ENCODE measurements at places on chromosomes 5 and 9. TPM values are rescaled to one million over a fixed set of nuclear protein-coding genes. Genes with fewer than 3 reads are reported as not detected.

GRCh38 chr5:169302491-169303118 is 1.7 kb upstream of the SLIT3 start:
- DNase-seq: peak; percentile 2

DNA sequence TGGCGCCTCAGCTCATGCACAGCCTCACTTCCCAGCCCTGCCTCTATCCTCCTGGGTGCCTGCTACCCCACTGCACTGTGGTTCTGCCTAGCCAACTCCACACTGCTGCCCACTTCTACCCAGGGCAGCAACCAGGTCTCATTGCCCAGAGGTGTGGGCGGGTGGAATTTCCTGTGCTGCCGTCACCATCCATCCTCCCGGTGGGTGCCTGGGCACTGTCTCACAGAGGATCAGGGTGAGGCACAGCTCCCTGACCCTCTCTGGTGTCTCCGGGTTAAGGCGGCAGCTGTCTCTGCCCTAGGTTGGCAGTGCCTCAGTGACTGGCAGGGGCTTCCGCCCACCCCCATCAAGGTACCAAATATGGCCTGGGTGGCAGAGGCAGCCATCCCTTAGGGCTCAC is 4.3 kb upstream of the MTMR12 start:
- no peak for DNase-seq

DNA sequence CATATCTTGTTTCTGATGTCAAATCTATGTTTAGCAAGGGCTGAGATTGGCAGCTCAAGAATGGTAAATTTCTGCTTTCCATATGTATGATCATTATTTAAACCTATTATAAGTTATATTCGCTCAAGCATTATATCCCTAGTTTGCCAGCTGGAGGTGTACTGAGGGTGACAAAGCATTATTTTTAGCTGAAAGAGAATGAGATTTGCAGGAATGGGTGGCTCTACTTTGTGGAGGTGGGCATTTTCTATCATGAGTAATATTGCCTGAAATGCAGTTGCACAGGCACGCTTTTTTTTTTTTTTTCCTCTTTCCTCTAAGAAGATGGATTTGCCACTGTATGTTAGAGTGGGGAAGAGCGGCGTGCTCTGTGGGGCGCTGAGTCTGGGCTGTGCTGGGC is 393.8 kb downstream of the EBF1 start:
- DNase-seq: no peak

The PFDN1 gene
- 110 TPM for polyA plus RNA-seq

DNA sequence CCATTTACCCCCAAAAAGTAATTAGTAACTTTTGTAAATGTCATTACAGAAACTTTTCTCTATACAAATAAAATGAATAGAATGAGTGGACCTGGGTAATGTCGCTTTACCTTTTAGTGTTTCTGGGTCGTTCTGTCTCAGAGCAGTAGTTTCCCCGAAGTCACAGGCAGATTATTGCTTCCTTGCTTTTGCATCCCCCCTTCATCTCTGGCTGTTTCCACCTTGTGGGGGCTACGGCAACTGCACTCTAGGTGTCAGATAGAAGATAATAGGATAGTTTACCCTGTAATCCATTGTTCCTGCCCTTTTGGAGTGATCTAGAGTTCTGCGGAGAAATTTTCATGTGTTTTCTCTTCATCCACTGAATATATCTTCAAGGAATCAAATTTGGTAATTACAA is 68.7 kb downstream of the PRR16 start:
- no peak for DNase-seq

DNA sequence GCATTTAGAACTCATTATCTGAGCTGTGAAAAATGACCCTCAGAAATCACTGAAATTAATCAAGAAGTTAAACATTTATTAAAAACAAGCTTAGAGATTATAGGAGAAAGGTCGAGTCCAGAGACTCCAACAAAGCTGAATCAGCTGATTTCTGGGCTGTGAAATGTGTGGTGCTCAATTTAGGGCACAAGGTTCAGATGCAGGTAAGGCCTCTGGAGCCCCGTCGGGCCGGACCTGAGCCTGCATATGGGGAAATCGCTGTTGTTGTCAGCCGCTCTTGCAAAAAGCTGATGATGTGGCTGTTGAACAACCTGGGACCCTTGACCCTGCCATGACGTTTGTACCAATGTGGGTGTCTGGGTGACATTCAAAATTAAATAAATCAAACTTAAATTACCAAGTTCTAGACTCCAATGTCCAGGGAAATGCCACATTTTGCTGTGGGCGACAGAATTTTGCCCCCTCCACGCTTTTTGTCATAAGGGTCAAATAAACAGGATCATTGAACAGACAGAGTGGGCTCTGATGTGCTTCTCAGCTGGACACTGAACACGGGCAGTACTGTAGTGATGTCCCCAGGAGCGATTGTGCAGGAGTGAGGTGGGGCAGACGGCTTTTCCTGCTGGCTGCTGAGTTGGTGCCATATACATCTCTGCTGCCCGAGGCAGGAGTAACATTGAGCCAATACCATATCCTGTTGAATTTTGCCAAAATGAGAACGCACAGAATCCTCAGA is 27.2 kb upstream of the FBP1 start:
- no peak for DNase-seq

GRCh38 chr5:65828022-65828896 is 98.1 kb upstream of the ERBIN start:
- no peak for DNase-seq

The HTR1A gene
- not detected for polyA plus RNA-seq

- DNase-seq: no peak
These were observed 1.5 kb upstream of the NPM1 start for GRCh38 chr5:171386006-171386671.

DNA sequence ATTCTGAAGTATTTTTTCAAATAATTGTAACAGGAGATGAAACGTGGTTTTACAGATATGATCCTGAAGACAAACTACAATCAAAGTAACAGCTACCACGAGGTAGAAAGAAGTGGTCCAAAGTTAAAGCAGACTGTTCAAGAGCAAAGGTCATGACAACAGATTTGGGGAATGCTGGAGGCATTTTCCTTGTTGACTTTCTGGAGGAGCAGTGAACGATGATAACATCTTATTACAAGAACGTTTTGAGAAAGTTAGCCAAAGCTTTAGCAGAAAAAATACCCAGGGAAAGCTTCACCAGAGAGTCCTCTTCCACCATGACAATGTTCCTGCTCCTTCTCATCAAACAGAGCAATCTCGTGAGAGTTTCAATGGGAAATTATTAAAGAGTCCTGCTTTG is 145.4 kb upstream of the NREP start:
- DNase-seq: no peak

The CLINT1 gene
- 61.0 TPM for polyA plus RNA-seq

DNA sequence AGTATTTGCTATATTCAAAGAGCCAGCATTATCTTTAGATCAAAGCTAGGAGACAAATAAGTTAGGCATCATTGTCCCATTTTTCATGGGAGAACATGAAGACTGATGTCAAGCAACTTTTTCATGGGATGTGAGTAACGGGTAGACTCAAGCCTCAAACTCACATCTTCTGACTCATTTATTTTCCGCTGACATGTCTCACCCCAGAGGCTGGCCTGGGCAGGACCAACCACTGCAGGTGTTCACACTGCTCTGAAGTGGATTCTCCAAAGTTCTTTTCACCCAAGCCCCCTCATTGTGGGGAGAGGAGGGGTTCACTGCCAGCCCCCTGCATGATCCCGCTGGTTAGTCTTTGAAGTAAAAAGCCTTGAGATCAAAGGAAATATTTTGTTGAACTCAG is 34.9 kb upstream of the BASP1 start:
- DNase-seq: no peak

DNA sequence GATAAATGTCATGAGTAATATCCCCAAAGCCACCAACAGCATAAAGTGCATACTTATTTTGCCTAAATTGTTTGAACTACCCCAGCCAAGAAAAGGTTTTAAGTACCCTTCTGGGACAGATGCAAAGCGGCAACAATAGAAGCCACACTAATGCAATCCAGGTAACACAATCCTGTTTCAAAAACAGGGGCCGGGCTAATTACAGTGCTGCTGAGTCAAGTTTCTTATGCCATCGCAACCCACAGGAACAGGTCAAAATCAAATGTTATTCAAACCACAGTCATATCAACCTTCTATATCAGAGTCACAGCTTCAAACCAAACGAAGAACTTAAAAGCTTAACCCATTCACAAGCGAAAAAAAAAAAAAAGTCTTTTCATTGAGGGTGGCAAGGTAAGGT is 28.3 kb downstream of the EBF1 start:
- no peak for DNase-seq

- DNase-seq: no peak
These were observed 732 bp downstream of the MARCHF11 start for GRCh38 chr5:16178745-16179372.

The THG1L gene
- 8.4 TPM for polyA plus RNA-seq

The ADAMTS13 gene
- not detected for polyA plus RNA-seq

The GALNT12 gene
- 0.78 TPM for polyA plus RNA-seq

GRCh38 chr9:119307471-119307870 is 61.8 kb downstream of the BRINP1 start:
- no peak for DNase-seq

- no peak for DNase-seq
These were observed 101.6 kb upstream of the SPRY4 start for GRCh38 chr5:142426129-142427014.

The DPM2 gene
- 54.9 TPM for polyA plus RNA-seq

DNA sequence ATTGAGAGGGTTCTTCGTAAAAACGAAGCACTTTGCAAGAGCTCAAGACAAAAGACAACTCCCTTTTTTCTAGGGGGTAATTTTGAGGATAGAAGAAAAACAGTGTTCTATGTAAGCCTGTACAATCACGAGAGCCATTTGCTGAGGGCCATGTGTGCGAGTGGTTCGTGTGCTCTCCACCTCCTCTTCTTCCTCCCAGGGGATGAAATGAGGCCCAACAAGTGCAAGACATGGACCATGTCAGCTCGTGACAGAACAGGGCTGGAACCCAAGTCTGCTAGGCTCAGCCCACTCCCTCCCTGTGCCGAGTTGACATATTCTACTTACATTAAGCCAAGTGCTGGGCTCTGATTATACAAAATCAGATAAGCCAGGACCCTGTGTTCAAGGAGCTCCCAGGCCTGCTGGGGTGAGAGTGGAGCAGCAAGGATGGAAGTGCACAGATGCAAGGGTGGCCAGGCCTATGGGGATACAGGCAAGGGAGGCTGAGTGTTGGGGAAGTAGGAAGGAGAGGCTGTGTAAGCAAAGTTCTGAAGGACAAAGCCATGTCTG is 97.9 kb upstream of the MSX2 start:
- DNase-seq: no peak

The PTGDS gene
- not detected for polyA plus RNA-seq

- no peak for DNase-seq
These were observed 6.0 kb upstream of the HTR4 start for GRCh38 chr5:148660346-148660660.

GRCh38 chr9:109831998-109832658 is 52.1 kb downstream of the PALM2AKAP2 start:
- no peak for DNase-seq

The SPATA31A3 gene
- polyA plus RNA-seq: not detected

DNA sequence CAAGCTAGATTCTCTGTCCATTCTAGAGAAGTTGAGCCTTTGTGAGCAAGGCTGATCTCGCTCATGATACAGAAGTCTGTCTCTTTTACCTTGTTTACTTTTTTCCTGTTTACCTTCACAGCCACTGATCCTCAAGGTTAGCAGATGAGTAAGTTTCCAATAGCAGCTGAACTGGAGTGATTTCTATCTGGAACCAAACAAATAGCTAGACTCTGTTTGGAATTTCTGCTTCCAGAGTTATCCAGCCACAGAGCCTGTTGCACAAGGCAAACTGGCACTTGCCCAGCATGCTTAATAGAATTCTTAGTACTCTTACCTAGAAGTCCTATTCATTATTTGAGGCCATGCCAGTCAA is 12.8 kb upstream of the PANK3 start:
- DNase-seq: no peak

- no peak for DNase-seq
These were observed 31.7 kb upstream of the AFAP1L1 start for GRCh38 chr5:149239917-149240316.

The FAM221B gene
- not detected for polyA plus RNA-seq

- DNase-seq: no peak
These were observed 348.0 kb downstream of the SEMA5A start for GRCh38 chr5:9197881-9198260.

DNA sequence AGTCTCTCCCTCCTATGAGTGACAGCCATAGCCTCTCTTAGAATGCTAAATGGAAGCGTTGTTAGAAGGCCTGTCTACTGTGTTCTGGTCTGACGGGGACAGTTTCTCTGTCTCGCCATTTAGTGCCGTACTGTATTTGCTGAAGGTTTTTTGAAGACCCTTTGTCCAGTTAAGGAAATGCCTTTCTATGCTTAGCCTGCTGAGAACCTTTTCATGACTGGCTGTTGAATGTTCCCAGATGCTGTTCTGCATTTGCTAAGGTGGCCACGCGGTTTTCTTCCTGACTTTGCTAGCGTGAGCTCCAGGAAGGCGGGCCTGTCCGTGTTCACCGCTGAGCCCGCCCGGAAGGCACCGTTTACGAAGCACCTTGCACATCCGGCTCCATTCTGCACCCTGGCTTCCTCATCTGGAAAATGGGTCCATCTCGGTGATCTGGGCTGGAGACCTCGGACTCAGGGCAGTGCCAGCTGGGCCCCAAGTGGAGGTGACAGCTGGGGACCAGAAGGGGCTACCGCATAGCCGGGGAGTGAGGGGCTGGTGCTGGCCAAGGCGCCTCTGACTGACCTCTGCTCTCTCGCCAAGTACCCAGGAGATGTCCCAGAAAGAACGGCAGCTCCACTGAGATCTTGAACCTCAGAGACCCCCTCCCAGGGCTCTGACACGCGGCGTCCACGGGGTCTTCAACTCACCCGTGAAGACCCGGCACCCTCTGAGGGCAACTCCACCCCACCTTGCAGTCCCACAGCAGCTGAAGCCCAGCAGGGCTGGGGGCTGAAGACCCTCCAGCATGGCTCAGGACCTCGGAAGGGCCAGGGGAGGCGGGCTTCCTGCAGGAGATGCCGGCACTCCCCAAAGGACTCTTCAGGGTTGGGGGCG is 52.5 kb upstream of the NKD2 start:
- DNase-seq: no peak
